ENCODE measurements at places on chromosomes 1 and 21.

- no peak for DNase-seq
These were observed 1.1 kb downstream of the TBX19 start for GRCh38 chr1:168281603-168282325.

- no peak for DNase-seq
These were observed 191.1 kb downstream of the PTPRC start for GRCh38 chr1:198829944-198830343.

GRCh38 chr1:203078478-203078877 lies 7.3 kb downstream of the MYOG start:
- no peak for DNase-seq

- DNase-seq = no peak
These were observed 9.0 kb downstream of the TRAF5 start for GRCh38 chr1:211335522-211336157.

DNA sequence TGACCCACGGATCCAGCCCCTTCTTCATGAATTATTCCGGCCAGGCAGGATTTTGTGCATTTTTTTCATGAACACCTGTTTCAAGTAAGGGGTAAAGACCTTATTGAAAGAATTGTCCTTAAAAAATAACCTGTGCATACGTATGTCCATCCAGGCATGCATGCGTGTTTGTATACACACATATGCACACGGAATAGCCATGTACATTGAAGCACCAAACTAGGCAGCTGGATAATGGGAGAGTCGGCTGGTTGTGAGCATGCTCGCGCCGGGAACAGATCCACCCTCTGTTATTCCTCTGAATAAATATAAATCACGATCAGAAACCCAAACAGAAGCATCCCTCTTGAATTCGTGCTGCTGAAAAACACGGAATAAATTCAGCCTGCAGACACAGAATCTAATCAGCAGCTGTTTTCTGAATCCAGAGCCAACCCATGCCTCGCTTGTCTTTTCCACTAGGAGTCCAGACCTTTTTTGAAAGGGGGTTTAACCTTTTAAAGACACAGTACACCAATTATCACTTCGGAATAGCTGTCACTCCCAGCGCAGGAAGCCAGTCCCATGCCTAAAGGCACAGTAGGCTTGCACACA lies at the start of gene HIVEP3:
Gene HIVEP3 (minus strand): TSS at position 473 of the 594 bp plus-strand sequence.
- DNase-seq = peak; percentile 69

GRCh38 chr1:173430677-173431303 lies 46.3 kb upstream of the PRDX6 start:
- DNase-seq = no peak

DNA sequence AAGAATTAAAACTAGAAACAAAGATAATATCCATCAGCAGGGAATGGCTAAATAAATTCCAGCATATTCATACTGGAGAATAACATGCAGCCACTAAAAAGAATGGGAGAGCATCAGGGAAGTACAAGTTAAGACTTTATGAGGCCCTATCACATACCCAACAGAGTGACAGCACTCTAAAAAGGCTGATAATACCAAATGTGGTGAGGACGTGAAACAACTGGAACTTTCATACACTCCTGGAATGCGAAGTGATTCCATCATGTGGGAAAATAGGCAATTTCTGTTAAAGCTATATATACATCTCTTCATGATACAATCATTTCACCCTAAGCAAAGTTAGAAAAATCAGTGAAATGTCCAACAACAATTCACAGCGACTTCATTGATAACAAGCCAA lies 42.6 kb downstream of the COL6A1 start:
- DNase-seq = no peak

DNA sequence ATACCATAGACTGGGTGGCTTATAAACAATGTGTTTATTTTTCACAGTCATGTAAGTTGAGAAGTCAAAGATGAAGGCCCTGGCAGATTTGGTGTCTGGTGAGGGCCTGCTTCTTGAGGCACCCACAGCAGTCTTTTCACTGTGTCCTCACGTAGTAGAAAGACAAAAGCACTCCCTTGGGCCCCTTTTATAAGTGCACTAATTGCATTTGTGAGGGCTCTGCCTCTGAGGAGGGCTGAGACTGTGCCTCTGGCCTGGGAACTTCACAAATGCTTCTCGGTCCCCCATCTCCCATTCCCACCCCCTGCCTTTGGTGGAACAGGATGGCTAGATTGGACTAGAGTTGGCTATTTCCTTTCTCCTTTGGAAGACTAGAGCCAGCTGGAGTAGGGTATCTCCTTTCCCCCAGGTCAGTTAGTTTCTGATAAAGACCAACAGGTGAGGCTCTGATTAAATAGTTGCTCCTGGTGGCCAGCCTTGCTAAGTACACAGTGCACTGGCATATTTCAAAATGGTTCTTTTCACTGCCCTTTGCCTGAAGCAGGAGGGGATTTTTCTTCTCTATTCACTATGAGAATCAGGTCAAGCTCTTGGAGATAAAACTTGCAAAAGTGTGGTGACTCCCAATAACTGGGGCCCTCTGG lies 82.9 kb downstream of the PLPPR4 start:
- no peak for DNase-seq

DNA sequence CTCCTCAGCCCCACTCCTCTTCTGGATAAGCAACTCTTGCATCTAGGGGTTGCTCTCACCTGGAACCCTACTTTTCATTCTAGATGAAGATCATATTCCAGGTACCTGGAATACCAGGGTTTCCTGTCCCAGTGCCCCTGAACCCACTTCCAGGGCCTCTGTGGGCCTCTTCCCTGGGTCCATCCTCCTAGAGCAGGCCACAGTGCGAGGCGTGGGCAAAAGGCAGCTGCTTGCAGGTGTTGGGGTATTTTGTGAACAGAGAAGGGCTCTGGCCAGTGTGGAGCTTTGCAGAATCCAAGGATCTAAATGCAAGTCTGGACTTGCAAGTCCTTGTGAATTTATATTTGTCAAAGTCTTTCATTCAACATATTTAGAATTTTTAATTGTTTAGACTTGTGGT lies 240.4 kb upstream of the POU3F1 start:
- no peak for DNase-seq

GRCh38 chr1:111417755-111418154 lies 9.8 kb downstream of the OVGP1 start:
- DNase-seq = no peak

DNA sequence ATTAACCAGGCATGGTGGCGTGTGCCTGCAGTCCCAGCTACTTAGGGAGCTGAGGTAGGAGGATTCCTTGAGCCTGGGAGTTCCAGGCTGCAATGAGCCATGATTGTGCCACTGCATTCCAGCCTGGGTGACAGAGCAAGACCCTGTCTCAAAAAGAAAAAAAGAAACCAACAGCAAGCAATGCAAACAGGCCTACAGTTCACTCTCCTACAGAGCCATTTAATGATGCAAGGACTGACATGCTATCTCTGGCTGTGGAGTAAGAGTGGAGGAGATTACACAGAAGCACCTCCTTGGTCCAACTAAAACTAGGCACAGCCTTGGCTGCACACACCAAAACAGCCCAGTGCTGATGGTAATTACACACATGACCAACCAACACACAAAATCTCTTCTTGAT lies 127.5 kb upstream of the SOD1 start:
- DNase-seq = no peak

DNA sequence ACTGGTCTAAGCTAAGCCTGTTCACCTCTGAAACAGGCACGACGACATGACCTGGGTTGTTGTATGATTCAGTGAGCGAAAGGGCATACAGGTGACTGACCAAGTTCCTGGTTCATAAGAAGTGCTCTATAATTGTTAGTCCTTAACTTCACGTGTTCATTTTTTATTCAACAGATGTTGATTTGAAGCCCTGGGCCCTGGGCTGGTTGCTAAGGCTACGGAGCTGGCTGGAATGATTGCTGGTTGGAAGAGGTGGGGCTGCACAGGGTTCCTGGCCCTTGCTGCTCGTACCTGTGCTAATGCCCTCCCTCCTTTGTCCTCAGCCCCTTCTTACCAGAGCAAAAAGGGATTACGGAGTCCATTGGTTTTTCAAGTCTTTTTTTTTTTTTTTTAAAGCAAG lies 111.3 kb upstream of the CSF3R start:
- no peak for DNase-seq

DNA sequence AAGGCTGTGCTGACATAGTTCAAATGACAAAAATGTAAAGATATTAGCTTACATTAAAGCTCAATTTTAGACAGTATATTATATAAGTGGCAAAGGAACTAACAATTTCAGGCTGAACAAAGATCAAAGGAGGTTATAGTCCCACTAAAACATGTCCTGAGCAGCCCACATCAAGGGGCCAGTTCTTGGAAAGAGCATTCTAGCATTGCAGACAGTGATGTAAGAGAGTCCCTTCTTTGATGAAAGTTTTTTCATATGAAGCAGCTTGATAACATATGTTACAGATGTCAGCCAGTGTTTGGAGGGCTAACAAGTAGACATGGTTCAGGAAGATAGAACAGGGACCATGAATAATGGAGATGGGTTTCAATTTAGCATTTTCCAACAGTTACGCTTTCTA lies 301.7 kb downstream of the NTNG1 start:
- DNase-seq = no peak

DNA sequence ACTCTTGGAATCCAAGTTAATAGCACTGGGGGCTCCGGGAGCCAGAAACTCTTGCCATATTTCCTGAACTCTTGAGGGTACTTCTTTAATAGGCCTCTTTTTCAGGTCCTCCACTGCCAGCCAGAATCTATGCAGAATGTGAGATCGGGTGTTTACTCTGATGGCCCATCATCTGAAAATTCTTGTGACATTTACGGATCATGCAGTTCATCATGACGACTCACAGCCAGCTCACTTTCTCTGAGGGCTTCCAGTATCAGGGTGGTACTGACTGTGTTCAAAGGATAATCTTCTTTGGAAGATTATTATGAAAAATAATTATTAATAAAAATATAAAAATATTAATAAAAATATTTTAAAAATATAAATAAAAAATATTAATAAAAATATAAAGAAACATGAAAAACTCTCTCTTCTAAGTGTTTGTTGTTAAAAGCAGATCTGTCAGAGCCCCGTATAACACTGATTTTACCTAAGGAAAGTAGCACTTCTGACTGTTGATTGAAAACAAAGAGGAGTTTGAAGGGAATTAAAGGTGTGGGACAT lies 194.3 kb upstream of the GREM2 start:
- DNase-seq = no peak

DNA sequence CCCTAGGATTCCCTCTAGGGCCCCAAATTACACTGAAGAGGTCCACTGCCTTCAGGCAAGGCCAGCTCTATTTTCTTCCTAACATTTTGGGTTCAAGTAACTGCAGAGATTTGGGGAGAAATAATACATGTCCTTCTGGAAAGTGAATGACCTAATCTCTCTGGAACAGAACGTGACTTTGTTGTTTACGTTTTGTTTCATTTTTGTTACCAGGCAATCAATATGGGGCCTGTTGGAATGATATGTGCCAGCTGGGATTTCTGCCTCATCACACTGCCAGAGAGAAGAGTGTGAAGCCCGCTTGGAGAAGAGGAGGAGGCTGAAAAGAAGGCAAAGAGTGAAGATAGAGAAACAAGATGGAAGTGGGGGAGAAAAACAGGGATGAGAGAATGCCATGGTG lies 116.7 kb downstream of the FASLG start:
- no peak for DNase-seq

DNA sequence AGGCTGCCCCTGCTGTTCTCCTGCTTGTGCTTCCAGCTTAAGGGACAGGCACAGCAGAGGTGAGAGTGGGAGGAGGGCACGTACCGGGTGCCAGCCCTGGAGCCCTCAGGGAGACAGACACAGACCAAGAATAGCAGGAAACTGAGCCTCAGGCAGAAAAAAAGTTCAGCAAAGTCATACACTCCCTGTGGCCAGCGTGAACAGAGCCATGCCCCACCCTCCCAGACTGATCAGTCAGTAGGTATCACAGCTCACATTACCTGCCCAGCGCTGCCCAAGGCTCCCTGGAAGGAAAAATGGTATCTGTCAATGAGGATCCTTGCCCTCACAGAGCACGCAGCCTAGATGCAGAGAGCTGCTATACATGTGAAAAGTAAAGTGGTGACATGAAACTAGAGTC lies 1.3 kb downstream of the UBL4B start:
- no peak for DNase-seq

DNA sequence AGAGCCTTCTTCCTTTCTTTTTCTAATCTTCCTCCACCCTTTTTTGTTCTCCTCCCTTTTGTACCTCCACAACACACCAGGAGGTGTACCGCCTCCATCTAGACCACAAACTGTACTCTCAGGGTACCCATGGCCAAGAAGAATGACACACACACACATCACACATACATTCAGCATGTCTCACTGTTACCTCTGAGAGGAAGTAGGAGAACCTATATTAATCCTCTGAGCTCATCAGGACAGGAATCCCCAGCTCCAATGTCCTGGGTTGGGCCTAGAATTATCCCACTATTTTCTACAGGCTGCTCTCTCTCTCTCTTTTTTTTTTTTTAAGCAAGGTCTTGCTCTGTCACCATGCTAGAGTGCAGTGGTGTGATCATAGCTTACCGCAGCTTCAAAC lies 36.7 kb downstream of the ATP2B4 start:
- no peak for DNase-seq

GRCh38 chr1:36835017-36835695 lies 199.2 kb downstream of the GRIK3 start:
- DNase-seq = no peak

- no peak for DNase-seq
These were observed 33.6 kb upstream of the RAVER2 start for GRCh38 chr1:64711266-64711665.

GRCh38 chr1:229186373-229187056 lies 84.4 kb upstream of the RAB4A start:
- no peak for DNase-seq

DNA sequence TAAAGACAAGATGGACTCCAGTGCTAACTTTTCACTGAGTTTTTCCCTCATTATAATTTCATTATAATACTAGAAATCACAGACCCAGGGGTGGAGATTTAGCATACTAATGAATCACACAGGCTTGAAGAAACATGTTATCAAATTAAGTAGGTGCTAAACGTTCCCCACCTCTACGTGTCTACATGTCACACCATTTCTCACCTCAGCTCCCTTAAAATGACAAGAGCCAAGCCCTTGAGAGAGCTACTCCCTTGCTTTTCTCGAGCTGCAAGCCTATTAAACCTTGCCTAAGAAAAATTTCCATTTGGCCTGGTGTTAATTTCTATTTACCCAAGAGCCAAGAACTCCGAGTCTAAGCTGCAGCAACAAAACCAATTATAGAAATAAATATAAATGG lies 396.3 kb upstream of the NEGR1 start:
- DNase-seq = no peak

DNA sequence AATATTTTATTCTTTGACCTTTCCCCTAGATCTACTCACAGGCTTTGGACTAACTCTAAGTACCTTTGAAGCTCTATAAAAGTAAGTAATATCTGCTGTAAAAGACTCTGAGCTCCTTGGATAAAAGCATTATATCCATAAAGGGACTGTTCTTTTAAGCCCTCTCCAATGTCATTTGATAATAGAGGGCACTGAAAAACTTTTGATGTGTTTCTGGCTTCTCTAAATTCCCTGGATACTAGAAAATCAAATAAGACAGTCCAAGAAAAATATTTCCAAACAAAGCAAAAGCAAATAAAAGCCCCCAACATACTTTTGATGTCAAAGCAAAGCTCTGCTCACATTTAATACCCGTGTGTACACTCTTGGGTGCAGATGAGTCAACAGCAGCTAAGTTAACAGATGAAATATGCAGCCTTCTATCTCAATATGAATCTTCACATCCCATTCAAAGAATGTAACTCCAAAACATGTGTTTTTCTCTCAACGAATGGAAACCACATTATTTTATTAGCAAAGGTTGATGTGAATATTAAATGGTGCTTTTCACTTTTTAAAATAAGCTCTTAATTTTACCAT lies 230.3 kb downstream of the CENPF start:
- DNase-seq = no peak
